Neural crest cell (in vitro differentiated cells): ENCODE measurements at places on chromosomes 4 and X.

GRCh38 chrX:78659955-78660354 is 827 bp upstream of the RTL3 start:
- no peak for DNase-seq

GRCh38 chrX:12580548-12580947 is 210.7 kb upstream of the PRPS2 start:
- DNase-seq: no peak

GRCh38 chr4:90328558-90328957 is 201.4 kb downstream of the CCSER1 start:
- DNase-seq: peak; percentile 9

DNA sequence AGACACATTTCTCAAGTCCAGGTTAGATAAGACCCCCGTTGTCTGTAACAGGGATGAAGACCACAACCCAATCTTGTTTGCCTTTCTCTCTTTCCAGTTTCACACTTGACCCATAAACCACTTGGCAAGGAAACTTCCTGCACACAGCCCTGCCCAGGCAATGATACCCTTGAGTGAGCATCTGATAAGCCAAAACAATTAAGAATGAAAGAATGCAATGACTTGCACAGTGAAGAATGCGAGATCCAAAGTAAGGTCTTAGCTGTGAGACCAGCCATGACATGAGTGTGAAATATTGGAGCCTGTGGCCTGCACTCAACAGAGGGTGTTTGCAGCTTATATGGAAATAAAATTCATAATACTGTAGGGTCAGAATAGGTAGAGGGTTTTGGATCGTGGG is 37.9 kb upstream of the MXRA5 start:
- DNase-seq: no peak

GRCh38 chr4:39324446-39324845 is 41.7 kb downstream of the RFC1 start:
- DNase-seq: no peak

- DNase-seq: no peak
Measured at GRCh38 chrX:44974451-44974850, 101.5 kb downstream of the KDM6A start.

DNA sequence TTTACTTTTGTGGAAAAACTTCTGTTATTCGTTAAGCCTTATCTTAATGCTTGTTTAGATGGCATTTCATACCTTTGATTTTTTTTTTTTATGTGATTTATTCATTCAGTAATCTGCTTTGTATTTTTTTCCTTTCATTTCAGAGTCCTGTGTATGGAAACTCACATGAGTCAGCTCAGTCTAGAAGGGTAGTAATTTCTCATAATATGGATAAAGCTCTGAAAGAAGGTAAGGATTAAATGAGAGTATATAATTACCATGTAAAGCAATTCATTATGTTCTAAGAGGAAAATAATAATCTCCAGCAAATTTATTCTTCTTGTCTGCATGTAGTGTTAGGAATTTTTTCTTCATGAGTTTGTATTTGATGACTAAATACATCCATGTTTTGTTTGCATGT is 37.8 kb downstream of the SNX25 start:
- no peak for DNase-seq

DNA sequence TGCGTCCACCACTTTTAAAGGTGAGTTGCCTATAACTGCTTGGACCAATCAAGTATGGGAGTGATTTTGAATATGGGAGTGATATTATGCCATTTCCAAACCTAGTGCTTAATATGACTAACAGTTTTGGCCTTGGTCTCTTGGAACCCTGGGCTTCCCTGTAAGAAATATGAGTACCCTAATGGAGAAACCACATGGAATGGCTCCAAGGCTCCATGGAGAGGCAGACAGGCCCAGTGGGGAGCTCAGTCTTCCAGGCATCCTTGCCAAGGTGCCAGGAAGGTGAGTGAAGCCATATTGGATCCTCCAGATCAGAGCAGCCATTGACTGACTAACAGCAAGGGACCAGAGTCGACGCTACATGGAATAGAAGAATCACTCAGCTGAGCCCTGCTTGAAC is 53.2 kb downstream of the MAML3 start:
- no peak for DNase-seq

- DNase-seq: no peak
Measured at GRCh38 chrX:38357747-38358673, 5.6 kb downstream of the OTC start.

- no peak for DNase-seq
Measured at GRCh38 chr4:35166466-35166865, 1077.8 kb downstream of the ARAP2 start.

- peak; percentile 49 for DNase-seq
Measured at GRCh38 chr4:78056265-78057129, 626 bp upstream of the FRAS1 start.

DNA sequence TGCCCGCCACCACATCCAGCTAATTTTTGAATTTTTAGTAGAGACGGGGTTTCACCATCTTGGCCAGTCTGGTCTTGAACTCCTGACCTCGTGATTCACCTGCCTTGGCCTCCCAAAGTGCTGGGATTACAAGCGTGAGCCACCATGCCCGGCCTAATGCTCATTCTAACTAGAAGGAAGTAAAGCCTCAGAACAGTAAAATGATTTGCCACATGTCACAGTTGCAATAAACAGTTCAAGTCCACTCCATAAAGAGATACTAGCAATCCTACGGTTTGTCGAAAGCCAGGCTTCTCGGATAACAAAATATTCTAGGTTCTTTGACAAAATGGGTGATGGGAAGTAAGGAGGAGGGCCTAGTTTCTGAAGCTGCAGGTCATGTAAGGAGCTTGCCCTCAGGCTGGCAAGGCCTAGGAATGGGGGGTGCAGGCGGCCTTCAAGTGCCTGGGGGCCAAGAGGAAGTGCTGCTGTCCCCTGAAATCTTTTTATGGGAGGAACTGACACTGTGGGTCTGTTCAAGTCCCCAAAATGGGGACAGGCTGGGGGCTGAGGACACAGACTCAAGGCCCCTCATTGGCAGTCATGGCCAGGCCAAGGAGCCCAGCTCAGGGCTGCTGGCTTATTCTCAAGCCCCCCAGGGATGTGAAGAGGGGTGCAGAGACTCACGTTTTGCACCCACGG is 31.8 kb upstream of the ACSL1 start:
- DNase-seq: no peak

GRCh38 chr4:110184791-110185155 is 13.6 kb downstream of the ELOVL6 start:
- no peak for DNase-seq

- DNase-seq: no peak
Measured at GRCh38 chr4:156746111-156746510, 225.5 kb downstream of the PDGFC start.

GRCh38 chrX:19966056-19966455 is 24.8 kb downstream of the BCLAF3 start:
- DNase-seq: no peak

DNA sequence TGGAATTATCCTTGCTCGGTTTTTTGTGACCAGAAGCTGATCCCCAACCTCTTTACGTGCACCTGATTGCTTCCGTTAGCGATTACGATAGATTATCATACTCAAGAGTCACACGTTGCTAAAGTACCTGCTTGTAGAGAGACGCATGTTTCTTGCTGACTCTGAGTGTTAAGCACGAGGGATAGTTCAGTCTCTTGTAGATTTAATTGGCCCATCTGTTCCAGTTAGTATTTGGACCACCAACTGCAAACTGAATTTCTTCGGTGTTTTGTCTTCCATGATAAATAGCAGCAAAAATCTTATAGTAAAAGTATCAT is 516 bp upstream of the COX18 start:
- no peak for DNase-seq

DNA sequence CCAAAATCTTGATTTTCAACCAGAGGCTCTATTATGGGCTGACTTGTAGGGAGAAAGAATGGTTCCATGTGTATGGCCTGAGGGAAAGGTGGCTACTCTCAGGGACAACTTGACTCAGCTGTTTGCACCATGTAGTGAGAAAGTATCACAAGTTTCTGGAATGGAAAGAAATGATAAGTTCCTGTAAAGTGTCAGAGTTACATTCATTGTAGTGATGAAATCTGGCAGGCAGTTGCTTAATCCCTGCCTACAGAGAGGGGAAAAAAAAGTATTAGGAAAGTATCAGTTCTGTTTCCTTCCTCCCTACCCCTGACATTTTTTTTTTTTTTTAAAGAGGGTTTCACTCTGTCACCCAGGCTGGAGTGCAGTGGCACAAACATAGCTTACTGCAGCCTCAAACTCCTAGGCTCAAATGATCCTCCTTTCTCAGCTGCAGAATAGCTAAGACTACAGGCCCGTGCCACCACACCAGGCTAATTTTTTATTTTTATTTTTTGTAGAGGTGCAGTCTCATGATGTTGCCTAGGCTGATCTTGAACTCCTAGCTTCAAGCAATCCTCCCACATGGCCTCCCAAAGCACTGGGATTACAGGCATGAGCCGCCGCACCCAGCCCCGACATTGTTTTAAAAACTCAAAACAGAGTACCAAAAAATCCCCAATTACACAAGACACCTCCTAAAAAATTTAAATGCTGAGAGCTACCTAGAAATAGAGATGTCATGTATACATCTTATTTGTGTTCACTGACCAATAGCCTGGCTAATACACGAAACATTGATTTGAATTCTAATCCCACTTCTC is 4.8 kb upstream of the FBXL5 start:
- DNase-seq: no peak

- no peak for DNase-seq
Measured at GRCh38 chr4:179028321-179028720, 1586.1 kb upstream of the AGA start.

DNA sequence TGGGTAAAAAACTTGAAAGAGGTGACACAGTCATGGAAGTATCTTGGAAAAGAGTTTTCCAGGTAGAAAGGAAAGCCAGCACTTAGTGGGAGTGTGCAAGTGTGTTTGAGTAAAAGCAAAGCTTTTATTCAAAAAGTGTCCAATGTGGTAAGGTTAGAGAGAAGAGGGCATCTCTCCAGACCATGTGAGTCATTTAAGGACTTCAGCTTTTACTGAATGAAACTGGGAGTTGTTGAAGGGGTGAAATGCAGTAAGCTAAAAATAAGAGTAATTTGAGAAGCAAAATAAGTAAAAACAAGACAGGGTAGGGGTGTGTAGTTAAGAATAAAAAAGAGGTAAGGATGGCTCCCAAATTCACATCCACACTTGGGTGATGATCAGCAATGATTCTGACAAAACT is 238.9 kb downstream of the SLC7A11 start:
- DNase-seq: no peak

DNA sequence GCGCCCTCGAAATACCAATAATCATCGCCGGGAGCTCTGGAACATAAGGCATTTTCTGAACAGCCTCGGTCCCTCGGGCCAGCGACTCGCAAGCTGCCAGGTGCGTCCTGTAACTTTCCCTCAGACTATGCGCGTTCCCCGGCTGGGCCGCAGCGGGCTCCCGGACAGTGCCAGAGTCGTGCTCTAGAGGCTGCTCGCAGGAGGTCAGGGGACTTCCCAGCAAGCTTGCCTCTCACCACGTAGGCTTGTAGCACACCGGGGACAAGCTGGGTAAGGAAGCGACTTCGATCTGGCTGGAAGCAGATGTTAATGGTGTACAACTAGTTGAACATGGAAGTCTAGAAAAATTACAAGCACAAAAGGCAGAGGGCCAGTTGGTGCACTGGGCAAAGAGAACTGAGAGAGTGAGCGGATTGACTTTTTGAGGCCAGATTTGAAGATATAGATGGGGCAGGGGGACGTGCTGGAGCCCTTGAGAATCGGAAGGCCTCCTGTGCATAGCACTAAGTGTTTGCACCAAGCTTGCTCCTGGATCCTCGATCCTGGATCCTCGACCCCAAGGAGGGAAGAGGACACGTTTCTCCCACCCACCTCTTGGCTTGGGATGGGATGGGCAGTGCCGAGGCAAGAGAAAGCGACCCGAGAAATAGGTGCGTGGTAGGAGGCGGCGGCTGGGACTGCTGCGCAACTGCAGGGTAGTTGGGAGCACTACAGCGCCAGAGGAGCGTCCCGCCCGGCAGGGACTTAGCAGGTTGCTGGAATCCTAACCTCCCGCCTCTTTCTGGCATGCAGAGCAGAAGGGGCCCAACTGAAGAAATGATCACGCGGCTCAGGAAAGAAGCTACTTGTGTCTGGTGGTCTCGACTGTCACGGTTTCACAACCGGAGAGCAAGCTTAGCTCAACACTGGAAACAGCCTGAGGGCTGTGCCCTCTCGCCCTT is 19.9 kb upstream of the ZIC3 start:
- DNase-seq: no peak

GRCh38 chr4:67603310-67604028 is 44.9 kb downstream of the STAP1 start:
- no peak for DNase-seq

DNA sequence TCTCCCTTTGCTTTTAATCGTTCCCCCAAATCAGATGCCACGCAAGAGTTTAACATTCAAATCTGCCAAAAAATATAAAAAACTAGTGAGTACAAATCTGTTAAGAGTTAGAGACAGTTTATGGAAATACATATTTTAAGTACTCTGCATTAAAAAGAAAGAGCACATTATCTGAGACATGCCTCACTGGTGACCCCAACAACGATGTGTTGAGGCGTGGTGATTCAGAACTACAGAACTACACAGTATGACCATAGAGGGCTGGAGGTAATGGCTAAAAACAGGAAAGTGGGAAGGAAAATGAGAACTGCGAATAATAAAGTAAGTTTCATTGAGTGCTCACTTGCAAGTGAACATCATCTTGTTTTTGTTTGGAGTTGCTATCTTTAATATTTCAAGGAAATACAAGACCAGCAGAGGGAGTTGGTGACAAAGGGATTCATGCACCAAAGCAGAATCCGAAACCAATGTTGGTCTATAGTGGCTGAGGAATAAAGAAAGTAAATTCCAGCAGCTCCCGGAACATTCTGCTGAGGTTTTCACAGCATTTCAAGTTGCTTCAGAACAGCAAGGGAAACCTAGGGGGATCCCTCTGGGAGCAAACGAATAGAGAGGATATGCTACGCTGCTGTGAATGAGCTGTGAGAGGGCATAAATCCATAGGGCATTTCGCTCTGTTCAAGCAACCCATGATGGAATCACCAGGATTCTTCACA is 92.2 kb downstream of the DCHS2 start:
- no peak for DNase-seq

GRCh38 chr4:177356921-177357320 is 47.2 kb downstream of the NEIL3 start:
- DNase-seq: no peak

- no peak for DNase-seq
Measured at GRCh38 chr4:165288226-165288625, 39.2 kb upstream of the MSMO1 start.

- no peak for DNase-seq
Measured at GRCh38 chr4:186936496-186937375, 213.1 kb upstream of the FAT1 start.
